Eye (tissue), 1 donor: ENCODE measurements at places on chromosomes 6 and 20.
A peak's percentile ranks its signal among the peaks of the same experiment; 100 is the strongest.

GRCh38 chr6:35729722-35730121, 7.1 kb upstream of the ARMC12 start:
- no peak for DNase-seq

- no peak for DNase-seq
Measured at GRCh38 chr6:39166912-39167290, 51.9 kb upstream of the SAYSD1 start.

- DNase-seq = no peak
Measured at GRCh38 chr20:63873477-63873971, 8.5 kb downstream of the TPD52L2 start.

GRCh38 chr6:44085219-44085618, 42.0 kb downstream of the MRPL14 start:
- DNase-seq = no peak

- no peak for DNase-seq
Measured at GRCh38 chr20:63706852-63707557, 771 bp downstream of the ARFRP1 start.

GRCh38 chr20:62705627-62706026, 3.0 kb upstream of the NTSR1 start:
- DNase-seq = no peak

- DNase-seq = no peak
Measured at GRCh38 chr6:145733207-145733606, 2.1 kb downstream of the EPM2A start.

DNA sequence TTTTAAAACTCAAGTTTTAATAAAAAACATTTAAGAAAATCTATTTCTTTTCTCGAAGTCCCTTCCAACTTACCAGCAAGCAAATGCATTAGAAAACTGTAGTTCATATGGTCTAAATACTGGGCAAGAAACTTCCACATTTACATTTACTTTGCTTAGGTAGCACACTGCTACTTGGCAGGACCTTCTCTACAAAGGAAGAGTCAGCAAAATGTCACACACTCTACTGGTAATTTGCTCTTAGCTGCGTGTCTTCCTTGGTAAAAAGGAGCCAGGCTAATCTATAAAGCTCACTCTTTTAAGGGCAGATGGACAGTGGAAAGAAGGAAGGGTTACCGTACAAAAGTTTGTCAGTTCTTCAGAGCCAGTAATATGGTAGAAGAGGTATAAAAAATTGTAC, 45.7 kb downstream of the MAP3K7 start:
- no peak for DNase-seq

DNA sequence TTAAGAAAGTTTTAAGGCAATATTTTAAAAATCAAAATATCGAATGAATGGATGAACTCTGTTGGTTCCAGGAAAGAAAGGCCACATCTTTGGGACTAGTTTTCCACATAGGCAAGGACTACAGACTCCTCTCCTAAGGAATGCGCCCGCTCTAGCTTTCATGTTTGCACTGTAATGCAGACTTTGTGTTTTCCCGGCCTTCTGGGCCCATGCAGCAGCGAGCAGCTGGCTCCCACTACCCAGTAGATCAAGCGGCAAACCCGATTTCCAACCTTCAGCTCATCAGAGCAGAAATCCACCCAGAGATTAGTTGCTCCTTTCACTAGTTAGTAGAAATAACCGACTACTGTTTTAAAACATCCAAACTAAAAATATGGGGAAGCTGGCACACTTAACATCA, 27.7 kb downstream of the OVOL2 start:
- DNase-seq = no peak

- DNase-seq = peak; percentile 38
Measured at GRCh38 chr6:143264379-143264778, 186.1 kb downstream of the ADAT2 start.

- no peak for DNase-seq
Measured at GRCh38 chr6:131651782-131652181, 14.7 kb downstream of the ENPP3 start.

- no peak for DNase-seq
Measured at GRCh38 chr6:42784717-42785498, 3.1 kb downstream of the BICRAL start.

GRCh38 chr6:15653581-15653980, 9.2 kb downstream of the DTNBP1 start:
- DNase-seq = no peak

GRCh38 chr6:71665931-71666330, 220.4 kb upstream of the RIMS1 start:
- DNase-seq = no peak

DNA sequence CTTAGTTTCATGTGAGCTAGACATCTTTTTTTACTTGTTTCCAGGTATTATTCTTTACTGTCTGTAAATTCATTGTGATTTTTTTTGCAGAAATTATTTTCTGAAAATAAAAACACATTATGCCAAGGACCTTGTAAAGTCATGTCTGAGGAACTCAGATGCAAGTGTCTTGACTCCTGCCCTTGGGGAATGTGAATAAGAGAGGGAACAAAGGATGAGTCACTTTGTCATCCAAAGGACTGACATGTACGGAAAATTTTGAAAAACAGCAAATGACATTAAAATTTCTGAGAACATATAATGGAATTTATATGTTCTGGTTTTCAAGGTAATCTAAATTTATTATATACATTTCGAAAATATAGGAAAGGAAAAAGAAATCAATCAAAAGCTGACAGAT, 660.4 kb downstream of the CD109 start:
- no peak for DNase-seq

DNA sequence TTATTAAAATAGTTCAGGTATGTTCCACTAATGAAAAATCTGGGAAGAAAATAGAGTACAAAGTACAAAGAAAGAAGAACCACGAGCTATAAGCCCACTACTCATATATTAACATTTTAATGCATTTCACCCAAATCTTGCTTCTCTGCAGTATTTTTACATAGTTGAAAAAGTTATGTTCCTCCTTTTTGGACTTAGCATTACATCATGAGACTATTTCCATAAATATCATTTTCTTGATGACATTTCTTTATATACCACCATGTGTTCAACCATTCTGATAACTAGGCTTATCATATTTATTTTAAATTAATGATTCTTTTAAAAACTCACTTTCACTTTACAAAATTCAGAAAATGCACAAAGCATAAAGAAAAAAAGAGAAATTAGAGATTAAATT, 3.0 kb downstream of the IPCEF1 start:
- DNase-seq = no peak

DNA sequence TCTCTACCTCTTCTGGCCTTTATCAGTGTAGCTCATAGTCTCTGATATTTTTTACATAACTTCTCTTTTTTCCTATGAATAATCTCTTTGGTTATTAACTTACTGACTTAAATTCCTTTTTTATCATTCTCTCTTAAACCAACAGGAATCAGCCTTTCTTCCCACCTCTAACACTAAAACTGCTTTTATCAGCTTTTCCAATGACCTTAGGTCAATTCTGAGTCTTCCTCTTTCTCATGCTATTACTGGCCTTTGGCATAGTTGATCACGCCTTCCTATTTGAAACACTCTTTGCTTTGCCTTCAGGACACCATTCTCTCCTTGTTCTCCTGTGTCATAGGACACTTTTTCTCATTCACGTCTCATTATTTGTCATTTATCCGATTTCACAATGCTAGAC, 8.1 kb upstream of the HINT3 start:
- DNase-seq = no peak

- DNase-seq = no peak
Measured at GRCh38 chr20:43744966-43745730, 18.3 kb upstream of the GTSF1L start.

DNA sequence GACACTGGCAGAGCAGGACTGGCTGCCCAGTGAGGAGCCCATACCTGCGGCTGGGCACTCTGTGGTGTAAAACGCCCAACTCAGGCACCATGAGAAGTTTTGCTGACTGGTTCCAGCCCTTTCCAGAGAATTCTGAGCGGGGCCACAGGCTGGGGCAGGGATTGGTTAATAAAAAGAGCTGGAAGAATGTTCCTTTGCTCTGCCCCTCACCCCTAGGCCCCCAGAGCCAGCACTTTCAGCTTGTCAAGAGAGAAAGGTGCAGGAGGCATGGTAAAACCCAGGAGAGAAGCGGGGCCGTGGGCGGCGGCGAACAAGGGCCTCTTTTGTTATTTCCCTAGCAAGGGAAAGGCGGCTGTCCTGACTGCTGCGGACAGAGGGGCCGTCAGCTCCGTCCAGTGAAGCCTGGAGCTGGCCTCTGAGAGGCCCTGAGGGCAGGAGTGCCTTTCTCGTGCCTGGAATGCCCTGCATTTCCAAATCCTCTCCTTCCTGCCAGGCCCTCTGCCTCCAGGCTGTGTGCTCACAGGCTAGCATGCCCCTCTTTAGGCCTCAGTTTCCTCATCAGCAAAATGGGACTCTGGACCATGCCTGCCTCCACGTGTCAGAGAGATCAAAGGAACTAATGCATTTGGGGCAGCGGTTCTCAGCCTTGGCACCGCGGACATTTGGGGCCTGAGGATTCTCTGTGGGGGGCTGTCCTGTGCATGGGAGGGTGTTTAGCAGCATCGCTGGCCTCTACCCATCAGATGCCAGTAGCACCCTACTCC, 12.9 kb downstream of the SLC13A3 start:
- no peak for DNase-seq

DNA sequence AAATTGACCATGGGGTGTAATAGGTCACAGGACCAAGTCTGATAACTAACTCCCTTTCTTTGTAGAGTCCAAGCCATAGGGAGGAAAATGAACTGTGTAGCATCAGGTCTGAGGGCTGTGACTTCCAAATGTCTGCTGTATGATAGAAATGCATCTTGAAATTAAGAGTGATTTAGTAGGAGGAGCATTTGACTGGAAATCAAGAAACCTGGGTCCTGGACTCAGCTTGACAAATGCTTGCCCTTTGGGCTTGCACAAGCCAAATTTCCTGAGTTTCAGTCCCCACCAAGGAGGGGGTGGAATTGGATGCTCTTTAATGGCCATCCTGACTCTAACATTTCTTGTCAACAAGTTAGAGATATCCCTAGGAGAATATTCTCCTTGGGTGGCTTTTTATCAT, 187.0 kb downstream of the PDE7B start:
- DNase-seq = no peak

GRCh38 chr6:111997078-111997852, 56.6 kb upstream of the CCN6 start:
- DNase-seq = peak; percentile 93

DNA sequence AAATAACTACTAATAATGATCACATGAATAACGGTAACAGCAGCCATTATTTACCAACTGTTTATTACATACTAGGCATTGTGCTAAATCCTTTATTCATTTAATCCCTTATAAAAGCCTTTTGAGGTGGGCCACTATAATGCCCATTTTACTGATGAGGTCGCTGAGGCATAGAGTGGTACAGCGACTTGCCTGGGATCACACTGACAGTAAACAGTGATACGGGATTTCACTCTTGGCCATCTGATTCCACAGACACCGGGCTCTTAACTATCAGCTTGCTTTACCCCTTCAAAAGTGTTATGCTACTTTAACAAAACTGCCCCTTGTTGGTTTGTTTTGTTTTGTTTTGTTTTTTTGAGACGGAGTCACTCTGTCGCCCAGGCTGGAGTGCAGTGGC, 2.2 kb upstream of the RAB22A start:
- DNase-seq = no peak

GRCh38 chr6:135955099-135955498, 103.6 kb downstream of the PDE7B start:
- no peak for DNase-seq

GRCh38 chr6:137866200-137866913, 702 bp upstream of the TNFAIP3 start:
- DNase-seq = peak; percentile 77

DNA sequence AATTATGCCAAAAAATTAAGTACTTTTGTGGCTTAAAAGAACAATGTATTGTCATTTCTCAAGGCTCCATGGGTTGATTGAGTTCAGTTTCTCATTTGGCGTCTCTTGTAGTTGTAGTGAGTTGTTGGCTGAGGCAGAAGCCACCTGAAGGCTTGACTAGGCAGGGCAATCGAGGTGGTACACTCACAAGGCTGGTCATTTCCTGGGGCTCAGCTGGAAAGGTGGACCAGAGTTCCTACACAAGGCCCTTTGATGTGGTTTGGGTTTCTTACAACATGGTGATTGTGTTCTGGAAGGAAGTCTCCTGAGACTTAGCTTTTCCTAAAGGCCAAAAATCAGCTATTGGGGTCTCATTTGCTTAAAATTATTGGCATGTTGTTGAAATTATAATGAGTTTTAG, 22.6 kb downstream of the MAS1 start:
- no peak for DNase-seq

DNA sequence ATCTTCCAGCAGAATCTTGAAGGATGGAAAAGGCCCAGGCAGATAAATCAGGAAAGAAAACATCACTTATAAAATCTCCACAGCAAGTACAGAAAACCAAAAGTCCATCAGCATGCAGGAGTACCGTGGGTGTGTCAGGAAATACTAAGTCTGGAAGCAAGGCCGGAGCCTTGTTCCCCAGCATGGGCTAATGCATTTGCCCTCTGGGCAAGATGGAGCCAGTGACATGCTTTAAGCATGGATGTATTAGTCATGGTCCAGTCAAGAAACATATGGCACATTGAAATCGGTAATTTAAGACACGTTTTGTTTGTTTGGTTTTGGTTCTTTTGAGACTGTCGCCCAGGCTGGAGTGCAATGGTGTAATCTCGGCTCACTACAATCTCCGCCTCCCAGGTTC, 506.0 kb upstream of the JARID2 start:
- no peak for DNase-seq

DNA sequence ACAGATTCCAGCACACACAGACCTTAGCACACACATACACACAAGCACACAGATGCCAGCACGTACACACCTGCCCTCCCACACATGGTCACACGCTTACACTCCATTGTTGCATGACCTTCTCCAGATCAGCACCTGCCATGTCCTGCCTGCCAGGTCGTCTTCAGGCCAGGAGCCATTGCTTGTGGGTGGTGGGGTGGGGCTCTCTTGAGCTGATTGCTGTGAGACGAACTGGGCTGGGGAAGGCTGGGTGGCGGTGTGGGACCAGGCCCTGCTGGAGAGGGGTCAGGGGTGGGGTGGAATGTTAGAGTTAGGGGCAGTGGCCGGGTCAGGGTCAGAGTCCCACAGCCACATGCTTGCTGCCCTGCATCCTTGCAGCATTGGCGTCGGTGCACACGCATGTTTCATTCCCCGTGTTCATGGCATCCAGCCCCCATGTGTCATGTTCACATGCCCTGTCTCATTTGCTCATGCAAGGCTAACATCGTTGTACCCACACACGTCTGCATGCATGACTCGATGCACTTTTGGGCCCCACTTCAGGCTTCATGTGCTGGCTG, 6.5 kb upstream of the NPBWR2 start:
- DNase-seq = no peak
